Globus pallidus (tissue), 1 donor: ENCODE measurements at places on chromosomes 13 and 19.

DNA sequence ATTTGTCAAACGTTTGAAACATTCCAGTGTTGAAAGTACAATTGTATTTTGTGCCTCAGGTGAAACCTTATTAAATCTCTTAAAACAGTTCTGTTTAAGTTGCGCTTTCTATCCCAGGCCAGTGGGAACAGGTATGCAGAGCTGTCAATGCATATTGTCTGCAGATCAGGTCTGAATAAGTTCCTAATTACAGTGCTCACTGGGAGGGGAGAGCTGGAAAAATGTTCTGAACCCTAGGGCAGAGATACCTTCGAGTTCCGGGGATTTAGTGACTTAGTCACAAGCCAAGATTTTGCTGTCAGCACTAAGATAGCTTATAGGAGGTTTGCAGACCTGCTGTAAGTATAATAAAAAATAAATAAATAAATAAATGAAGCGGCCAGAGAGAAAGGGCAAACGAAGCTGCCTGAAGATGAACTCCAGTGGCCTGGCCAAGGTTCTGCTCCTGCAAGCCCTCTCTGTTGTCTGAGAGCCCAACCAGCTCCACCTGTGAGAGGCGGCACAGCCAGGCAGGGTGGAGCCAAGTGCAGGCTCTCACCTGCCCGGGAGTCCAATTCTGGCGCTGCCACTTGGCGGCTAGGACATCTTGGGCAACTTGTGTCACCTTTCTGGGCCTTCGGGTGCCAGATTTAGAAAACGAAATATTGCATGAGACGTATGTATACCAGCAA lies 97.9 kb upstream of the SLC7A1 start:
- no peak for DNase-seq

DNA sequence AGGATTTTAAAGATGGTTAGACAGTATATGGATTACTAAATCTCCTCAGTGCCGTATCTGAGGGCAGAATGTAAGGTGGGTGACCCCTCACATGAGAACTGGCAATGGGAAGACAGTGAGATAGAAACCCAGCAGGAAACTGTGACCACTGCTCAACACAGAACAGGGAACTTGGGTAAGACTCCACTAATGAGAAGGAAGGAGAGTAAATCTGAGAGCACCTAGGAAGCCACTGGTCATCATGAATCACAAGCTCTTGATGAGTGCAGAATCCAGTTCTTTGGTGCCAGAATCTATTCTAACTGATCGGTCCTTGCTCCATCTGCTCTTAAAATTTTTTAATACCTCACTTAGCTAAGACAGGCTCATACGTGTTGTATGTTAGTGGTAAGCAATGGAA lies 261.8 kb downstream of the KLF12 start:
- no peak for DNase-seq

DNA sequence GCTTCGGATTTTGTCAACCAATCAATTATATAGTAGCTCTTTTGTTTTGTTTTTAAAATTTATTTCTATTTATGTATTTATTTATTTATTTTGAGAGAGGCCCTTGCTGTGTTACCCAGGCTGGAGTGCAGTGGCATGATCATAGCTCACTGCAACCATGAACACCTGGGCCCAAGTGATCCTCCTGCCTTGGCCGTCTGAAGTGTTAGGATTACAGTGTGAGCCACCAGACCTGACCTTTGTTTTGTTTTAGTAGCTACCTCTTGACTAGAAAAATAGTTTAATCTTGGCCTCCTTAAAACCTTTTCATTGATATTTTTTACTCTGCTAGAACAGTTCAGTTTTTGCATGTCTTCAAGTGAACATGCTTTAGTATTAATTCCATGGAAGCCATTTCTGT lies 15.1 kb downstream of the GARRE1 start:
- DNase-seq, result no peak

DNA sequence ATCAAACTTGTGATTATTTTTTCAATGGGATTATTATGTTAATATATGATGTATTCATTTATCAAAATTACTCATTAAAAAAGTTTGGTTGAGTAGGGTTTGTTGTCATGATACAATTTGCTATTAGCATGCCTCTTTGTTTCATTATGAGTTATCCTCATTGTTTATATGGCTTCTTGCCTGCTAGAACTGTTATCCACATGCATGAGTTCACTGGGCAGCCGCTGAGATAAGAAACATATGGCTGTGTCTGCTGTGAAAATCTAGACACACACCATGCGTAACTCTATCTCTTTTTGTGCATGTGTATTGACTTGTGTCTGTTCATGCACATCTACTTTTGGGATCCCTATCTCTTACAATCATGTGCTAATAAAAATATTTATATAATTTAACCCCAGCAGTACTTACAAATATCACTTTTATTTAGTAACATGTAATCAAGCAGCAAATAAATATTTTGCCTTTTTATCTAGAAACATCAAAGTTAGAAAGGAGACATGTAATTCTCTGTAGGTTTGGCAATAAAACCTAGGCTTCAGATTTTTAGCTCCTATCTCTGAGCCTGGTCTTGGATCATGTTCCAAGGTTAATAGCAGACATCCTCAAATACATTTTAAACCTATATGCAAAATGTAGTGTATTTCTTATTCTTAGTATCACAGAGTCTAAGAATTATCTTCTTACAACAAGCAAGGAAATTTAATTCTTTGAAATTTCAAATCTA lies 11.2 kb upstream of the KLF12 start:
- DNase-seq, result no peak

DNA sequence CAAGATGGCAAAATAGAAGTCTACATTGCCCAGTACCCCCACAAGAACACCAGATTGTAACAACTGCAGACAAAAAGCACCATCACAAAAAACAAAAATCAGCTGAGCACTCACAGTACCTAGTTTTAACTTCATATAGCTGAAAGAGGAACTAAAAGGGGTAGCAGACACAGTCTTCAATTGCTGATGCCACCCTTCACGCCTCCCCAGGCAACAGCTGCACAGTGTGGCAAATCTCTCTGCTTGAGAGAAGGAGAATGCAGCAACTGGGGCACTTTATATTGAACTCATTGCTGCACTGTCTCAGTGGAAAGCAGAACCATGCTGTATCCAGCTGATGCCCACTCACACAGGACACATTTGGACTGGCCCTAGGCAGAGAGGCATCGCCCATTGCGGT lies 2714.5 kb upstream of the PCDH20 start:
- no peak for DNase-seq

GRCh38 chr13:46373623-46374022 lies 13.4 kb downstream of the RUBCNL start:
- DNase-seq, result no peak

DNA sequence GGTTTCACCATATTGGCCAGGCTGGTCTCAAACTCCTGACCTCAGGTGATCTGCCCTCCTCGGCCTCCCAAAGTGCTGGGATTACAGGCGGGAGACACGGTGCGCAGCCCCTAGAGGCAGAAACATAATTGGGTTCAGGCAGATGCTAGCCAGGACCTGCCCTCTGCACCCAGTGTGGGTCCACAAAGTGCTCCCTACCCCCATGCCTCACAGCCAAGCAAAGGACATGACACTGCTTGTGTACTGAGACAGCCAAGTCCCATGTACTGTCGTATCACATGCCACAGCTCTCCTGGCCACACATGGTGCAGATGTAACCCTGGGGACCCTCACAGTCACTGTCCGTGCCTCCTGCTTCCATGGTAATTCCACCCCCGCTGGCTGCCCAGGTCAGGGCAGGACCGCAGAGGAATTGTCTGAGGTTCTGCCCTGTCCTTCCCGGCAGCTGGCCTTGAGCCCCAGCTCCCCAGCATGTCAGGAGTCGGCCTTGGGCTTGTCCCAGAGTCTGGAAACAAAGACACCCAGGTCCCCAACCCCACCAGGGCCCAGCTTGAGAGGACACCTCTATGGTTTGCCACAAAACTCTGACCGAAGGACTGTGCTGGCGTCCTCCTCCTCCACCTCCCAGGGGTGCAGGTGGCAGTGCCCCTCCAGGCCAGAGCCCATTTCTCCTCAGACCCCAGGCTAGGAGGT lies 7.6 kb downstream of the PRR36 start:
- DNase-seq, result no peak

DNA sequence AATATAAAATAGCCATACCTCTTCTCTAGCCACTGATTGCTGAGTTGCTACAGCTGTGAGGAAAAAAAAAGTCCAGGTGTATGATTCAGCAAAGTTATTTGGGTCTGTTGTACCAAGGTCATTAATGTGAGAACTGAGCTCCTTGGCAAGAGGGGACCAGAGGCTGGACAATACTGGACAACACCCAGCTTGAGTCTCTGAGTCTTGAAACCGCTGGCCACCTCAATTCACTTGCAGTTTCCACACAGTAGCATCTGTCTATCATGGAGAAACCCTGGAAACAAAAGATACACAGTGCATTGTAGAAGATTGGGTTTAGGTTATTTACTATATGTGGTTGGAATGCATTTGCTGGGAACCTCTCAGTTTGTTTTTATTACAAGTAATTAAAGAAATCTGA lies 60.4 kb downstream of the WDFY2 start:
- DNase-seq, result peak; percentile 36

- DNase-seq, result no peak
These were observed 270.9 kb downstream of the LMO7 start for GRCh38 chr13:75907044-75907443.

- DNase-seq, result peak; percentile 45
These were observed 34.7 kb upstream of the ESD start for GRCh38 chr13:46831588-46832194.

- peak; percentile 93 for DNase-seq
These were observed at the start of the genes ANKRD24 and SIRT6 for GRCh38 chr19:4182084-4182810. ANKRD24 (plus strand) TSS chr19:4182689; CDS start chr19:4186426, 3,737 bp downstream. SIRT6 (minus strand) TSS chr19:4182563; CDS start chr19:4182539, 24 bp downstream.

- DNase-seq, result no peak
These were observed 118.0 kb upstream of the POSTN start for GRCh38 chr13:37716420-37717195.
